ENCODE measurements at places on chromosomes 11 and 22.

GRCh38 chr11:111063726-111064517 lies 181.6 kb upstream of the POU2AF2 start:
- no peak for DNase-seq

GRCh38 chr11:57900320-57900719 lies 123.4 kb upstream of the OR9Q1 start:
- no peak for DNase-seq

GRCh38 chr22:19478045-19478900 lies 720 bp downstream of the UFD1 start:
- DNase-seq = no peak

GRCh38 chr22:44663256-44663999 lies 38.6 kb upstream of the PRR5 start:
- DNase-seq = no peak

- DNase-seq = no peak
Observed at GRCh38 chr11:2704896-2705606, 5.3 kb upstream of the KCNQ1OT1 start.

Data from stimulated activated CD4-positive, alpha-beta T cell treated with anti-CD3 and anti-CD28 coated beads, Interleukin-1b, Interleukin-23, amount 100 ng/mL, for 4 hours (primary cell).